ENCODE measurements at places on chromosomes 4 and X.

- no peak for DNase-seq
Observed at GRCh38 chrX:132483951-132484350, 4.9 kb downstream of the MBNL3 start.

- DNase-seq, result no peak
Observed at GRCh38 chr4:1785592-1785991, 7.5 kb upstream of the FGFR3 start.

DNA sequence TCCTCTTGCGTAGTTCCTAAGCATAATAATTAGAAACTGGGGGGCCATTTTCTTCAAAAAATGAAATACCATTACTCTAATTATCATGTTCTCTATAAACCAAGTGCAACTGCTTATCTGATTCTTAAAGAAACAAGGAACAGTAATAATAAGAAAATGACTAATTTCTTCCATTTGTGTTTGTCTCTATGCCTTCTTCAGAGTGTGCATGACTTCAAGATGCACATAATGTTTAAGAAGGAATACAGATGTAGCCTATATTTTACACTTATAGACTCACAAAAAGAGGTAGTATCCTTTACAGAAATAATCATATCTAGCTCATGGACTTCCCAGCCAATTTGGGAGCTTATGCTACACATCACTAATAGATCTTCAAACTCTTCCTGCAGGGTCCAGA, 131.7 kb downstream of the CHRNA9 start:
- no peak for DNase-seq

DNA sequence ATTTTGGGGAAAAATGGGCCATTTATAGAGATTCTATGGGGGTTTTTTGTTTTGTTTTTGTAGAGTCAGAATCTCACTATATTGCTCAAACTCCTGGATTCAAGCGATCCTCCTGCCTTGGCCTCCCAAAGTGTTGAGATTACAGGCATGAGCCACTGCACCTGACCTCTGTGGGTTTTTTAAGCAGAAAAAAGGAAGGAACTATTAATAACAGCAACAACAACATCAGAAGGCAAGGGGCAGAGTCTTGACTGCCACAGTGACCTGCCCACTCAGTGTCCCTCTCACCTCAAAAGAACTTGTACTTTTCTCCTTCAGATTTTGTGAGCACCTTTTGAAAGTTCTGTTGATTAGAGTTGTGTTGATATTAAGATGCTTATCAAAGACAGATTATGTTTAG, 48.1 kb downstream of the FNIP2 start:
- no peak for DNase-seq

DNA sequence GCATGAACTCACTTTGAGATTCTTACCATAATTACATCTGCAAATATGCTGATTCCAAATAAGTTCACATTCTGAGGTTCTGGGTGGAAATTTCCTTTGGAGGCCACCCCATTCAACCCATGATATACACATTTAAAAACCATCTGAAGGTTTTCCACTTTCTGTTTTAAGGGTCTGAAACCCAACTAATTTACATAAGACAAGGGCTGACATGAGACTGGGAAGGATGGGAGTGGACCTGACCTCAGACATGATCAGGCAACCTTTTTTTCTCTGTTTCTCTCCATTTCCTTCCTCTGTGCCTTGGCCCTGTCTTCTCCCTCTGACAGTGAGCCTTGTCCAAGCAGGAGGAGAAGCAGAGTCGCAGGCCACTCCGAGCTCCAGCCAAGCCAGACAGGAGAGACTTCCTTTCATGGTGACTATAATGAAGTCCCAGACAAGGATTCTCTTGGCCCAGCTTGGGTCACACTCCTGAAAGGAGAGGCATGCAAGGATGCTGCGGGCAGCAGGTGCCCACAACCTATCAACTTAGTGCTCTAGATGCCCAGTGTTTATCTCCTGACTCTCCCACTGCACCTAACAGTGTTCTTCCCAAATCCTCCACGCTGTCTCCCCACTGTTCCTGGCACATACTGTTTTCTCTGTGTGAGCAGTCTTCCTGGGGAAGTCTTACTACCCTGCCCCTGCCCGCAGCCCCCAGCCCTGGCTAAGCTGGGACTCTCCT, 39.9 kb downstream of the MSX1 start:
- DNase-seq, result no peak

- no peak for DNase-seq
Observed at GRCh38 chr4:67375291-67375690, 170.0 kb downstream of the CENPC start.

- DNase-seq, result no peak
Observed at GRCh38 chrX:72021975-72022374, 109.7 kb downstream of the RTL5 start.

GRCh38 chr4:55184600-55185523, 59.5 kb upstream of the KDR start:
- peak; percentile 36 for DNase-seq

DNA sequence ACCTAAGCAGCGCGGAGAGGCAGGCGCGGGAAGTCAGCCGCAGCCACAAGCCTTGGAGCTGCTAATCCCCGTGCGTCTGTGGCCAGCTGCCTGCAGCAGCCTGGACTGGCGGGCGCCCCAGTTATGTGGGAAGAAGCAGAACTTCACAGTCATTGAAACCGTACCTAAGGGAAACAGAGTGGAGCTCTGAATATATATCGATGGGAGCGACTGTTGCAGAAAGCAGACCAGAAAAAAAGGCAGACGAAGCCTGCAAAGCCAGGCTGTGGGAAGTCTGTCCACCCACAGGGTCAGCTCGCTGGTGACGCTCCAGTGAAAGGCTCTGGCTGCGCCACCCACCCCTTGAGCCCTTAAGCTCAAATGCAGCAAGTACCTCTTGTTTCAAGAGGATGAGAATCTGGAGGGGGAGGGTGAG, 24.7 kb downstream of the KCNE5 start:
- DNase-seq, result peak; percentile 2

Data from stromal cell of bone marrow (primary cell).